ENCODE measurements at places on chromosomes 4 and X.

- no peak for DNase-seq
Observed at GRCh38 chr4:152229782-152230289, 306.1 kb downstream of the FBXW7 start.

GRCh38 chr4:133938061-133938460, 263.5 kb downstream of the PABPC4L start:
- DNase-seq, result no peak

DNA sequence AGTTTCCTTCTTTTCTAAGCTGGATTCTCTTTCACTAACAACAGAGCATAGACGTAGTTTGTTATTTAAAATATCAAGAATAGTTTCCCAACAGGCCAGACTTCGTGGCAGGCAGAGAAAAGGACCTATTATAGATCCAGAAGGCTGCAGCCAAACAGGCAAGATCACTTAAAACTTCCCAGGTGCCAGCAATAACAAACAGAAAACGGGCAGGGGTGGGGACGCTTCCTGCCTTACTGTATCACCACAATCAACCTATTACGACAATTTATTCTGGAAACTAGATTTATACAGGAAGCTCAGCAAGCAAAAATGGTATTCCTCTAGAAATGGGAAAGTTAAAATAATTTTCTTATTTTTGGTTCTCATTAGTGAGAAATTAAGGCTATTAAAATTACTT, 22.1 kb downstream of the RWDD4 start:
- DNase-seq, result no peak

- no peak for DNase-seq
Observed at GRCh38 chr4:125091541-125091940, 223.2 kb upstream of the FAT4 start.

DNA sequence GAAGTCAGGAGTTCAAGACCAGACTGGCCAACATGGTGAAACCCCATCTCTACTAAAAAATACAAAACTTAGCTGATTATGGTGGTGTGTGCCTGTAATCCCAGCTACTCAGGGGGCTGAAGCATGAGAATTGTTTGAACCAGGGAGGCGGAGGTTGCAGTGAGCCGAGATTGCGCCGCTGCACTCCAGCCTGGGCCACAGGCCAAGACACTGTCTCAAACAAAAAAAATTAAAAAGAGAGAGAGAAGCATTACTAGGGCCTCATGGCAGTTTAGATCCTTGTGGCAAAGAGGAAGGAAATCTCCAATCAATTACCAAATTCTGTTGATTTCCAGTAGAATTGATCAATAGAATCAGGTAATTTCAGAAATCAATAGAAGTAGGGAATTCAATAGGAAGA, 16.8 kb upstream of the SLC34A2 start:
- no peak for DNase-seq

GRCh38 chrX:131763674-131764073, 219.8 kb downstream of the OR13H1 start:
- no peak for DNase-seq

DNA sequence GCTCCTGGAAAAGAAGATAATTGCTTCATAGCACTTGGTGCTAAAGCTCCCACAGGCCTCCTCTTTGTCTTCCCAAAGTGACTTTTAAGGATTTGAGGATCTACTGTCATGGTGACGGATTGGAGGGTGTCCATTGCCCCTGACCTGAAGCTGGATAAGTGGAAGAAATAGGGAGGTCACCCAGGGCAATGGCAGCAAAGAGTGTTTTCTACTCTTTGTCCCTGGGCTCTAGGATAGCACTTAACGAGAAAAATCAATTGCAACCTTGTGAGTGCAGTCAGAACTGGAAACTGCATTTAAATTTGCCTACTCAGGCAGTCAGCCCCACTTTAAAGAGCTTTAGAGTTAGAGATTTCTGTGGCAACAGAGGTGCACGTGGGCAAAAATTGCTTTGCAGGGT, 43.7 kb upstream of the XK start:
- no peak for DNase-seq

DNA sequence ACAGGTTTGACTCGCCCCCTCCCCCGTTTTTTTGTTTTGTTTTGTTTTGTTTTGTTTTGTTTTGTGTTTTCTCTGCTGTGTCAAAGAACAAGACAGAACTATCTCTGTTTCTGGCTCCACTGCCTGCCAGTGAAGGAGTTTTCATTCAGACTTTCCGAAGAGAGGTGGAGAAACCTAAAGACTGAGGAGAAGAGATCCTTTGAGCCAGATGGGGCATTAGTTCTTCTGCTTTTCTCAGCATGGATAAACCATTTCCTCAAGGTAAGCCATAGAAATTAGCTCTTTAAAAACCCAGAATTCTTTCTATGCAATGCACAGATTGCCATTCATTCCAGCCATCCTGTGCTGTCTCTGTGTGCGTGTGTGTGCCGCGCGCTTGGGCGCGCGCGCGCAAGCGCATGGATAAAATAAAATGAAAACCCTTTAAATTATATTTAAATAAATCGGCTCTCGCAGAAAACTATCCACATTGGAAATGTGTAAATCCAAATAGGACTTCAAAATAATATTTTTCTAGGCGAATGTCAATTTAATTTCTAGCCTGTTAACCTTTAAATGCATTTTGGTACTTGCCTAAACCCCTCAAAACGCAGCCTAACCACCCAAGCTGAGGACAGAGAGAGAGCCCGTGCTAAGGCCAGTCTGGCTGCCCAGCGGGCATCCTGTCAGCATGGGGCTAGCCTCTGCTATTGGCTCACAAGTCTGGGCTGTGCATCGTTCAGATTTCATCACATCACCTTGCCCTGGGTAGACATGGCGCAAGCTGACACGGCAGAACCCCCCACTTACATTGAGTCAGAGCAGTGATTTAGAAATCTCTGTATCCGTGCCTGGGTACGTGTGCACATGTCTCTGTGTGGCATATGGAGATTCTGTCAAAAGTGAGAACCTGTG, 113.0 kb upstream of the VAMP7 start:
- DNase-seq, result peak; percentile 16

GRCh38 chr4:54144661-54145171, 44.8 kb downstream of the GSX2 start:
- DNase-seq, result no peak

DNA sequence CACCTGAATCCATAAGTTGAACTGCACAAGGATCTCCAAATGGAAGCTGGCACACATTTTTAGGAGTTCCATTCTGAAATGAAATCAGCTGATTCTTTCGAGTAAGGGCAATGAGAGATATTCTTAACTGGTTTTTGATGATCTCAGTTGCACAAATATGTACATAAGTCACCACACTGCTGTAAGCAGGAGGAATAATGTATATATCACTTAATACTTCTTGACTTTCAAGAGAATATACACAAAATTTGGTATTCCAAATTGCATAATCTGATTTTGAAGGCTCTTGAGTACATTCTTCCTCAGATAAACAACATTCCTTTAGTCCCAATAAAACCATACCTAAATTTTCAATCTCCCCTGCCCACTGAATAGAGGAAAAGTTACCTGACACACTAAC, 8.2 kb downstream of the FANCB start:
- DNase-seq, result no peak

DNA sequence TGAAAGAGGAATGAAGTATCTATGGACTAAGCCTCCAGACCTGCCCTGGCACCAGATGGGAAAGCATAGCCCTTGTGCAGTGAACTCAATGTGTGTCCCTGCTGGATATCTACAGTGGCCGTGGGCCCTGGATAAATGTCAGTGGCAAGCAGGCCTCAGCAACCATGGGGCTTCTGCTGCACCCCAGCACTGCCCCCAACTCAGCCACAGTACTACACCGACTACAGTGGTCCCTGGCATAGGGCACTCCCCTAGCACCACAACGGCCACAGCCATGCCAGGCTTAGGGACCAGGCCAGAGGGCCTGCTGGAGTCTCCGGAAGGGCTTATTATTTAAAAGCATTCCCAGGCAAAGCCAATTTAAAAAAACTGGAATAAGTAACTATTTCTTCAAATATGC, 459.1 kb downstream of the SH2D1A start:
- DNase-seq, result no peak

GRCh38 chr4:38734911-38735310, 47.9 kb downstream of the TLR10 start:
- no peak for DNase-seq

GRCh38 chr4:119592830-119593229, 35.8 kb downstream of the PDE5A start:
- DNase-seq, result no peak
